ENCODE measurements at places on chromosomes 1 and 21. TPM values are rescaled to one million over a fixed set of nuclear protein-coding genes. Genes with fewer than 3 reads are reported as not detected.

DNA sequence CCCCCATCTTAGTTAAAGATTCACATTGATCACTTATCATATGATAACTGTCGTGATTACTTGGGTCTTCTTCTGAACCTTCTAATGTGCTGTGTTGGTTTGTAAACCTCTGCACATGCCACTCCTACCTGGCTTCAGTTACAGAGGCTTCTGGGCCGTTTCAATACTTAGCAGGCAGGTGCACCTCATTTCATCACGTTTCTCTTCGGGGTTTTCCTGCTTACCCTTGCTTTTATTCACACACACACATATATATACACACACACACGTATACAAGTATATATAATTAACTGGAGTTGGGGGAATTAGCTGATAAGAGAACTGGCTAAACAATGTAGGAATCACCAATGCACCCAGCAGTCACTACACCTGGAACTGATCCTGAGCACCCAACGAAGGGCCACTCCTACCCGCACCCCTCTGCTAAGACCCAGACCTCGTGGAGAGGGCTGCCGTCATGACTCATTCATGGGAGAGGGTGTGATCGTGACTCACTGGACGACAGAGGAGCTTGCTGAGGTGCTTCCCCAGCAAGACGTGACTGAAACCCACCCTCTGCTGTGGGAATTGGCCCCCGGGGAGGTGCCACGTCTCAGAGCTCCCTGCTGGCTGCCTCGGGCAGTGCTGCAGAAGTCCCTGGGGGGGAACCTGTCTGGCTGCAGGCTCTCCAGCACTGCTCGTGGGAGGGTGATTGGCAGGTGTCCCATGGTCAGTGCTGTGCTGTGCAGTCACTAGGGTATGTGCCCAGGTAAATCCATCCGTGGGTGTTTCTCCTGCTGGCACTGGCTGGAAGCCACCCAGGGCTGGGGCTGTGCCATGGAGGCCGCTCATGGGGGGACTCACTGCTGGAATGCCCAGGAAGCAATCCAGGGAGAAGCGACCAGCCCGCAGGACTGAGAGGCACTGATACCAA is 166.6 kb downstream of the DYRK1A start:
- DNase-seq, result peak; percentile 25

DNA sequence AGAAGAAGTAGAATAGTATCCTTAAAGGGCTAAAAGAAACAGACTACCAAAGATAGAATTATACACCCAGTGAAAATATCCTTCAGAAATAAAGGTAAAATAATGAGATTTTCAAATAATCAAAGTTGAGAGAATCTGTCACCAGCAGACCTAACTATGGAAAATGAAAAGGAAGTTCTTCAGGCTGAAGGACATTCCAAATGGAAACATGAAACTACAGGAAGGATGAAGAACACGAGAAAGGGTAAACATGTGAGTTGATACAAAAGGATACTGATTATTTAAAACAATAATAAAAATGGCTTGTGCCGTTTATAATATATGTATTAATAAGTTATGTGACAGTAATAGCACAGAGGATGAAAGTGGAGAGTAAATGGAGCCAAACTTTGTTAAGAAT is 57.1 kb upstream of the SLFNL1 start:
- no peak for DNase-seq

- DNase-seq, result no peak
Measured at GRCh38 chr1:225343618-225344017, 84.2 kb downstream of the LBR start.

DNA sequence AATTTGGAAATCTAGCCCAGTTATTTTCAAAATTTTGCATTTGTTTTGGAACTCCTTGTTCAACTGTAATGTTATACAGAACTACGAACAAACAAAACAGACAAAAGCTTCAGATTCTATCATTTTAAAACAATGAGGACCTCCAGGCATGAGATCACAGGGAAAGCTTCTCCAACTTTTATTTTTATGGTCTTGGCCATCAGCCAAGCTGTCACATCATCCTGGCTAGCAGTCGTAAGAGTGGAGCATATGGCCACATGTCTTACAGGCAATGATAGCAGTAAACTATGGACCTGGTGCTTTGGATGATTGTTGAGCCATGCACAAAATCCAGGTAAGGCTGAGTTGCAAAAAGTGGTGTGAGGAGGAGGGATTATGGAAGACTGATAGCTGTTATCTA is 299.6 kb downstream of the LMX1A start:
- no peak for DNase-seq

GRCh38 chr1:33955096-33955495 is 91.2 kb downstream of the HMGB4 start:
- no peak for DNase-seq

DNA sequence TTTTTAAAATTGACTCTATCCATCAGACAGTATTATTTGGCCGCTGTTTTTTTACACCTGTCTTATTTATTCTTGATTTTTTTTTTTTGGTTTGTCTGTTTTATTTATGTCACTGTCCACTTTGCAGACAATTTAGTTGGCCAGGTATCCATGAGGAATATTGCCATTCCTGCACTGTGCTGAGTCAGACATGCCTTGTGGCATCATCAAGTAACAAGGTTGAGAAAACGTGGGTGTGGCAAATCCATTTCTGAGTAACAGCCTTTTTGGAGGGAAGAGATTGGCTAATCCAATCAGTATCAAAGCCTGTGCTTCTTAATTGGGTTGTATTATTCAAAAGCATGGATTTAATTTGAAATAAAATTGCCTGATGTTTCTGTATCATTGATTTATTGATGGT is 463.1 kb downstream of the USP25 start:
- no peak for DNase-seq

GRCh38 chr1:72777918-72778317 is 495.6 kb upstream of the NEGR1 start:
- DNase-seq, result no peak

GRCh38 chr1:192983349-192983980 is 75.7 kb downstream of the UCHL5 start:
- no peak for DNase-seq

- DNase-seq, result no peak
Measured at GRCh38 chr1:116538544-116538943, 32.3 kb downstream of the CD58 start.

SELP gene
- total RNA-seq, result 0.27 TPM

DNA sequence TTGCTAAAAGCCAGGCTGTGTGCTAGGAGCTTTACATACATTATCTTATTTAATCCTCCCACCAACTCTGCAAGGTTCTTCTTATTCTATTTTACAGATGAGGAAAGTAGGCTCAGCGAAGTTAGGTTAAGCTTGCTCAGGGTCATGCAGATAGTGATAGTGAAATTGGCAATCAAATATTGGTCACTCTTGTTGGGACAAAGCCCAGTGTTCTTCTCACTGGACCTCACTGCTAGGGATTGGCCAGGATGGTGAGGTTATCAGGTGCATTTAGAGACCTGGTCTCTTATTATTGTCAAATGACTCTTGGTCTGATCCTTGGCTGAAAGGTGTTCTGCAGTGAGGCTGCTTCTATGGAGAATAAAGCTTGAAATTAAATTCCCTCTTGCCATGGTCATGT is 145.1 kb downstream of the CNIH3 start:
- DNase-seq, result no peak

ITLN2 gene
- total RNA-seq, result not detected

DNA sequence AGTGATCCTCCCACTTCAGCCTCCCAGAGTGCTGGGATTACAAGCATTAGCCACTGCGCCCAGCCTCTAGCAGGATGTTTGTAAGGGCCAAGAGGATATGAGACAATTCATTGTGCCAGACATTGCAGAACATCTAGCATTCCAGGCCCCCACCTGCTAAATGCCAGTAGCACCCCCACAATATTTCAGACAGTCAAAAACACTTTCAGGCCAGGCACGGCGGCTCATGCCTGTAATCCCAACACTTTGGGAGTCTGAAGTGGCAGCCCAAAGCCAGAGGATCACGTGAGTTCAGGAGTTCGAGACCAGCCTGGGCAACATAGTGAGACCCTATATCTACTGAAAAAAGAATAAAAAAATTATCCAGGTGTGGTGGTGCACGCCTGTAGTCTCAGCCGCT is 12.9 kb downstream of the PPIE start:
- no peak for DNase-seq

GRCh38 chr1:90291431-90292216 is 296.7 kb downstream of the ZNF326 start:
- DNase-seq, result no peak

DPYD gene
- 10.3 TPM for total RNA-seq

DNA sequence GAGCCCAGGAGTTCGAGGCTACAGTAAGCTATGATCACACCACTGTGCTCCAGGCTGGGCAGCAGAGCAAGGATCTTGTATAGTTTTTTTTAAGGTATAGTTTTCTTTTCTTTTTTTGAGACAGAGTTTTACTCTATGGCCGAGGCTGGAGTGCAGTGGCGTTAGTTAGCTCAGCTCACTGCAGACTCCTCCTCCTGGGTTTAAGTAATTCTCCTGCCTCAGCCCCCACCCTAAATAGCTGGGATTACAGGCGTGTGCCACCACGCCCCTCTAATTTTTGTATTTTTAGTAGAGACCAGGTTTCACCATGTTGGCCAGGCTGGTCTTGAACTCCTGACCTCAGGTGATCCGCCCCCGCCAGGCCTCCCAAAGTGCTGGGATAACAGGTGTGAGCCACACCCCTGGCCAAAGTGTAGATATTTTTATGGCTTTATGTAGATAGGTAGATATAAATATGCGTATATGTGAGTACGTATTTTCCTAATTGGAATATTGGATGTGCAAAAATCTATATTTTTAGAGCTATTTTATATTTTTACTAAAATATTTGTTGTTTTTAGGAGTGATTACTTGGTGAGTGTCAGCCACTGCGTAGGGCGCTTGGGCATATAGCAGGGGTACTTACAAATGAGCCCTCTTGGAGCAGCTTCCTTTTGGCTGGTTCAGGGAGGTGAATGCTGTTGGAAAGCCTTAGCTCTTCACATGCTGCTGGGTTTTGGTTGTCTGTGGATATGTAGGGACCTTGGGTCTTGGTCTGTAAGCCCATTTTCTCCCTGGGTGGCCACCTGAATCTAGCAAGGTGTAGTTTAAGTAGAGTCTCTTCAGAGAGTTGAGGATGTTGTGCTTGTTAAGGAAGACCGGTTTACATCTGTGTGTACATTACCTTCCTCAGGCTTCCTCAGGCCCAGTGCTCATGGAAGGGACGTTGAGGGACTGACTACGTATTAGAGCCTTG is 9.5 kb downstream of the KDM4A start:
- DNase-seq, result no peak

GRCh38 chr1:37861151-37861550 is 1.8 kb upstream of the MTF1 start:
- DNase-seq, result no peak

KIF17 gene
- total RNA-seq, result not detected

DNA sequence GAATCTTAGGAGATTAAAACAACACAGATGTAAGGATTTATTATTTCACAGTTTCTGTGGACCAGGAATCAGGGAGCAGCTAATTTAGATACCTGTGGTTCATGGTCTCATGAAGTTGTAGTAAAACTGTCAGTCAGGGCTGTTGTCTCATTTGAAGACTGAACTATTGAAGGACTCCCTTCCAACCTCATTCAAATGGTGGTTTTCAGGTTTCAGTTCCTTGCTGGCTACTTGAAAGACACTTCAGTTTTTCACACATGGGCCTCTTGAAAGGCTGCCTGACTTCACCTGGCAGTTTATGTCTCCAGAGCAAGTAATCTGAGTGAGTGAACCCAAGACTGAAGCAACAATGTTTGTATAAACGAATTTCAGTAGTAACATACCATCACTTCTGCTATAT is 915.9 kb downstream of the PLA2G4A start:
- DNase-seq, result no peak

DNA sequence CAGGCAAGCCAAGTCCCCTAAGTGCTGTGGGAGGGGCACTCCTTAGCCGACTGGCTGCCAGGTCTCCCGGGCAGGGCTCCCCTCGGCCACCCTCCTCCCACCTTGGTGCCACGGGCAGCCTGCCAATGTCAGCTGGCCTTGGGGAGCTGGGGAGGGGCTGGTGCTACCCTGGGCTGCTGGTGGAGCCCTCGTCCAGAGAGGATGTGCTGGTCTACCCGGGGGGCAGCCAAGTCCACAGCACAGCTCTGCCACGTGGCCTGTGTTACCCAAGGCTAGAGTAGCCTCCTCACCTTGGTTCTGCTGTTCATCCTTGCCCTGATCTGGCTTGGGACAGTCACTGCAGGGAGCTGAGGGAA is 42.9 kb downstream of the CRYAA start:
- DNase-seq, result no peak

- no peak for DNase-seq
Measured at GRCh38 chr1:173960625-173961024, 43.5 kb upstream of the SERPINC1 start.

IVL gene
- total RNA-seq, result not detected

DNA sequence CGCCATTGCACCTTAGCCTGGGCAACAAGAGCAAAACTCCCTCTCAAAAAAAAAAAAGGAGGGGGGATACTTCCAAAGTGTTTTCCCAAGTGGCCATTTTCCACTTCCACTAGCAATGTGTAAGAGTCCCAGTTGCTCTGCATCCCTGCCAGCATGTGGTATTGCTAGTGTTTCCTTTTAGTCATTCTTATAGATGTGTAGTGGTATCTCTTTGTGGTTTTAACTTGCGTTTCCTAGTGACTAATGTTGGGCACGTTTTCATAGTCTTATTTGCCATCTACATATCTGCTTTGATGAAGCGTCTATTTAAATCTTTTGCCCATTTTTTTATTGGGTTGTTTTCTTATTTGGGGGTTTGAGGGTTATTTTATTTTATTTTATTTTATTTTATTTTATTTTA is 31.1 kb downstream of the INAVA start:
- DNase-seq, result no peak

DNA sequence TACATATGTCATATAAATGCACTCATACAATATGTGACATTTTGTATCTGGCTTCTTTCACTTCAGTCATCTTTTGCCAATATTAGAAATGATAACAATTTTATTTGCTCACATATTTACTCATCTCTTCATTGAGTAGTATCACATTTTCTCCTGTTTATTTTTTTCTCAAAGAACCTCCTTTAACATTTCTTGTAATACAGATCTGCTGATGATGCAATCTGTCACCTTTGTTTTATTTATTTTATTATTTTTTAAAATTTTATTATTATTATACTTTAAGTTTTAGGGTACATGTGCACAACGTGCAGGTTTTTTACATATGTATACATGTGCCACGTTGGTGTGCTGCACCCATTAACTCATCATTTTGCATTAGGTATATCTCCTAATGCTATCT is 15.8 kb upstream of the TSHB start:
- DNase-seq, result no peak

GRCh38 chr1:193181985-193182384 is 4.4 kb downstream of the B3GALT2 start:
- no peak for DNase-seq

DNA sequence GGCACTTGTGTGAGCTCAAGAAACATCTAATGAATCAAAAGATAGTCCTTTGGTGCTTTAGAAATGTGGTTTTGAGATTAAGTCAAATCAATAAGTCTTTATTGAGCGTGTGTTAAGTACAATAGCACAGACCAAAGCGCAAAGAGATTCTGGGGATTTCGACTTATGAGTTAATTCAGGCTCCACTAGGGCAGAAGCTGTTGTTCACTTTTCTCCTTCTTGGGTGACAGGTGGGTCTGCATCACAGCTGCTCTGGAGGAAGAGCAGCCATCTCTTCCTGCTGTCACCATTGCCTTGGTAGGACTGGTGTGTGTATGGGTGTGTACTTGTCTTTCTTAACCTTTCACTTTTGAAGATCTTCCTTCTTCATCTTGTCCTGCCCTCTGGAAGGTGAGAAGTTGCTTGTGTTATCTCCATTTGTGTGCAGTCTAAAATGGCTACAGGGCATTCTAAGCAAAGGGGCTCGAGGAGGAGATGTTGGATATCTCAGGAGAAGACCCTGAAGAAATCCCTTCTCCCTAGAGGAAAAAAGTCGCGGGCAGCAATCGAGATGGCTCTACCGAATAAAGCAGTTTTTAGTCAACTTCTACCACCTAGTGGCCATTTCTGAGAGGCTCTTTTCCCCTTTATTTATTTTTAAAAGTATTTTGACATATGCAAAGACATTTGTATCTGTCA is 22.9 kb upstream of the DISC1 start:
- DNase-seq, result no peak

OR2T11 gene
- total RNA-seq, result 1.7 TPM

Measured in activated B cell treated with CpG ODN at 0.5 μM for 24 hours (primary cell).